SK-MEL-5 (cell line): ENCODE measurements at places on chromosomes 13 and 19. TPM values are rescaled to one million over a fixed set of nuclear protein-coding genes. Genes with fewer than 3 reads are reported as not detected.

- peak; percentile 73 for DNase-seq
Observed at GRCh38 chr19:17282488-17283125, 906 bp downstream of the ANKLE1 start.

- DNase-seq, result no peak
Observed at GRCh38 chr13:101739382-101740178, 287.1 kb downstream of the ITGBL1 start.

DNA sequence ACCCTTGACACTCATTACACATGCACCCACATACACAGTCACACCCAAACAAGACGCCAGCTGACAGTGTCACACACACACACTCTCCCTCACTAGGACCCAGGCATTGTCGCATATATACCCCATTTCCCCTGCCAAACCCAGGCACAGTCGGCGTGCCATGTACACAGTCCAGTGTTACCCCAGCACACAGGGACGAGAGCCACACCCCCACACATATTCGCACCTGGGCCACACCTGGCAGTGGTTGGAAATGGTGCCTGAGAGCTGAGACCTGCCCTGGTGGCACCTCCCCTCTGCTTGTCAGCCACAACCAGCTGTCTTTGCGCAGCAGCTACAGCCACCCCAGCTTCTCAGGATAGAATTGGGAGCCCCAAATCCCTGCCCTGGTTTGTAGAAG, 9.0 kb downstream of the NFIX start:
- no peak for DNase-seq

DNA sequence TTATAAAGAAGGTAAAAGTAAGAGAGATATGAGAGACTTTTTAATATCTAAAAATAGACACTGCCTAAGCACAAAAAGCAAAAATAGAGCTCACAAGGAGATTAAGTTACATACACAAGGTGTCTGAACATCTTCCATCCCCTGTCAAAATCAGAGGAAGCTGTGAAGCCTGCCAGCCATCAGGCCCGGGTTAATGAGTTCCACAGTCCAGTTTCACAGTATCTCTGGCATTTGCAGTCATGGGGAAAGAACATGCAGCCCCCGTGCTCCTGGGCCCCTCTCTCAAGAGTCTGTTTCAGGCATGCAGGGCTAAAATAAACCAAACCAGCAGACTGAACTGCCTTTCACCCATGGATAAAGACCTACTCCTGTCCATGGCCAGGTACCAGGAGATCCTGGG, 79.2 kb downstream of the TBC1D4 start:
- DNase-seq, result no peak

The SLC6A16 gene
- total RNA-seq, result 0.05 TPM in 1 of 2 replicates, not detected in the other

The HSPB6 gene
- total RNA-seq, result not detected in 2 replicates
